ENCODE measurements at places on chromosomes 3 and 15.

- no peak for DNase-seq
Measured at GRCh38 chr15:73021139-73021621, 31.1 kb upstream of the NEO1 start.

DNA sequence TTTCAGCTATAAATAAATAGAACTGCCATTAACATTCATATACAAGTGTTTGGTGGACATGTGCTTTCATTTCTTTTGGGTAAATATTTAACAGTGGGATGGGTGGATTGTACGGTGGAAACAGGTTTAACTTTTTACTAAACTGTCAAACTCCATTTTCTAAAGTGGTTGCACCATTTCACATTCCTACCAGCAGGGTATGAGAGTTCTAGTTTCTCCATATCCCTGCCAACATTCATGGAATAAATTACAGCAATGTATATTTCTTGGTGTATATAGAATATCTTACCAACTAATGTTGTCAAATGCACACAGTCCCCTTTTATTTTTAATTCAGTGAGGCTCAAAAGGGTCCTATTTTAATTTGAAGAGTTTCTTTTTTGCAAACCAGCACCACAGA is 71.3 kb upstream of the CTXND1 start:
- DNase-seq = no peak

DNA sequence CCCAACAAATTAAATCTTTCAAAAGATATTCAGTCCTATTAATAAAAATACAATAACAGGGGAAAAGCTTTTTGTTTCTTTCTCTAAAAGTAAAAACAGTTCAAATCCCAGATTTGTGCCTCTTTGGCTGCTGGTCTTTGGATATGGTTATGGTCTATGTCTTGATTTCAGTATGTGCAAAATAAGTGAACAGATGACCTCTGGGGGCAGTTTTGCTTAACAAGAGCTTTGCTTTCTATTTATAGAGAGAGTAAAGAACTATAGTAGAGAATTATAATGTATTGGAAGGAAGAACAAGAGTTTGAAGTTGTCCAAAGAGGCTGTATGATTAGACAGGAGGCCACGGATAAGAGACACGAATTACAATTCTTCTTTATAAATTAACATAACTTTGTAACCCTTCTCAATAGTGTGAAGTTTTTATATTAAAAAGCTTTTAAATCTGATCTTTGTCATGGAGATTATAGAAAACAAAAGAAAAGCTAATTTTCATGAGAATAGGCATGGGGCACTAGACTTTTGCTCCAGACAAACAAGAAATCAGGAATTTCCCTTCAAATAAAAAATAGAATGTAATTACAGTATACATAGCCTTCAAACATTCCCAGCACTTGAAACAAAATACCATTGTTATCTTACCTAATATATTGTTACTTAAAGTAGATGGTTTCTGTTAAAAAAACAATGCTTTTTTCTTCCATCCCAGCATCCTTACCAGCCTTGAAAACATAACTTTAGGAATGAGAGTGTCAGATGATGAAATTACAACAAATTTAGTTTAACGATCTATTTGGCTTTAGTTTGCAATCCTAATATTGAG is 432.7 kb upstream of the ARHGEF26 start:
- DNase-seq = no peak

GRCh38 chr3:160372780-160373179 is 26.2 kb downstream of the IFT80 start:
- DNase-seq = no peak

- no peak for DNase-seq
Measured at GRCh38 chr15:85276508-85276907, 103.9 kb upstream of the AKAP13 start.

GRCh38 chr3:38343797-38344594 is 2.6 kb upstream of the XYLB start:
- no peak for DNase-seq

DNA sequence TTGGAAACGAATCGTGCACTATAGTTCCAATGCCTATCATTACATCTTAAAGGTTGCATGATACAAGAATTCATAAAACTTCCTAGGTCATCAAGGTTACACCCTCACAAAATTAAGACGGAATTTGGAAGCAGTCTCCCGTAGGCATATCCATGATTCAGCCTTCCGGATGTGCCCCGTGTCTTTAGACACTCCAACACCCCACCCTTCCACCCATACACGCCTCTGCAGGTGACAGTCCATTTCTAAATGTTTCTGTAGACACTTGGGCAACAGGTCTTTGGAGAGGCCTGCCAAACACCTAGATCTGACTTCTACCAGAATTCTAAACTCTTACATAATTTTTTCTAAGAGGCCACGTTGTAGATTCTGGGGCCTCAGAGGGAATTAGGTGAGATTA is 49.8 kb downstream of the LDHAL6B start:
- DNase-seq = no peak
